ENCODE measurements at places on chromosomes 7 and 10. TPM values are rescaled to one million over a fixed set of nuclear protein-coding genes. Genes with fewer than 3 reads are reported as not detected.

- peak; percentile 38 for DNase-seq
These were observed 41.6 kb upstream of the AQP1 start for GRCh38 chr7:30869794-30870611.

- DNase-seq, result no peak
These were observed 638.5 kb downstream of the CCSER2 start for GRCh38 chr10:84966708-84967441.

GRCh38 chr7:21969822-21970221 lies 24.1 kb upstream of the CDCA7L start:
- no peak for DNase-seq

Gene TTYH3
- total RNA-seq, result 29.8 TPM

- DNase-seq, result no peak
These were observed 39.0 kb upstream of the PTPRZ1 start for GRCh38 chr7:121833991-121834390.

- DNase-seq, result no peak
These were observed 74.6 kb downstream of the WAPL start for GRCh38 chr10:86446987-86447386.

Gene ASB4
- not detected for total RNA-seq

DNA sequence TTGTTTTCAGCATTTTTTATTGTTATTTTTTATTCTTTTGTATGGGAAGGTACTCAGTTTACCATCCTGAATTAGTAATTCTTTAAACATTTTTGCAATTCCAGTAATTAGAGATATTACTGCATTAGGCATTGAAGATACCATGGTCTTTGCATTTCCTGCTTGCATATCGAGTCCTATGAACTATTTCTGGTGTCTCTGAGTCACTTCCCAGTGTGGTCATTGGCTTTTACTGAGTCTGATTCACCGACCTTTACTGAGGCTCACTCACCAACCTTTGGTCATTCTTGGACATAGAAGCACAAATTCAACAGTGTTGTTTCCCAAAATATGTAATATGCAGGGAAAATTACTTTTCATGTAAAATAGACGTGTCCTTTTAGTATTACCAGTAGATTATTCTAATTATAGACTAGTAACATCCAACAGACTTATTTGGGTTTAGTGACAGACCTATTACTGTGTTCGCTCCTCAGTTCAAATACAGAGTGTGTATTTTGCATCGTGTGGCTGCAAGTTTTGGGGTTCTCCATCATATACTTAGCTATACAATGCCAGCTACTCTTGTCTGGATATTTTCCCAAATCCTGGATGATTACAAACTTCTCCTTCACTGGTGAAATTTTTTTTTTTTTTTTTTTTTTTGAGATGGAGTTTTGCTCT lies 180.7 kb upstream of the PRSS1 start:
- DNase-seq, result peak; percentile 49

Gene CNNM1
- 0.13 TPM for total RNA-seq

Gene TMEM270
- total RNA-seq, result not detected

Gene BICC1
- 15.2 TPM for total RNA-seq

- DNase-seq, result no peak
These were observed 36.2 kb downstream of the ADK start for GRCh38 chr10:74187237-74187636.

Gene NRP1
- total RNA-seq, result 1.6 TPM

GRCh38 chr10:122333037-122333436 lies 41.5 kb upstream of the PLEKHA1 start:
- DNase-seq, result no peak

DNA sequence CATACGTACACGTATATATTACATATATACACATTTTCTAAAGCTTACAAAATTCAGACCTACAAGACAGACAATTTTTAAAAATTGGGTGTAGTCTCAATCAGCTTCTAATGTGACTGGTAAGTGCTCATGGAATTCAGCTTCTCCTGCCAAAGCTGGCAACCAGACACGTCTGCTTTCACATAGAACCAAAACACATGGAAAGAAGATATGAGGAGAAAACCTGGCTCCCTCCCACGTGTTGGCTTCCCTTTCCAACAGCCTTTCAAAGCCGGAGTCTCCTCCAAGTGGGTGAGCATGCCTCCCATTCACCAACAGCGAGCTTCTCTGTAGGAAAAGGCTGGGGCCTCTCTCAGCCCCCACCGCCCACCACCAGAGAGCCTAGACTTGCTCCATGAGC lies 33.4 kb downstream of the CDCA7L start:
- peak; percentile 95 for DNase-seq

DNA sequence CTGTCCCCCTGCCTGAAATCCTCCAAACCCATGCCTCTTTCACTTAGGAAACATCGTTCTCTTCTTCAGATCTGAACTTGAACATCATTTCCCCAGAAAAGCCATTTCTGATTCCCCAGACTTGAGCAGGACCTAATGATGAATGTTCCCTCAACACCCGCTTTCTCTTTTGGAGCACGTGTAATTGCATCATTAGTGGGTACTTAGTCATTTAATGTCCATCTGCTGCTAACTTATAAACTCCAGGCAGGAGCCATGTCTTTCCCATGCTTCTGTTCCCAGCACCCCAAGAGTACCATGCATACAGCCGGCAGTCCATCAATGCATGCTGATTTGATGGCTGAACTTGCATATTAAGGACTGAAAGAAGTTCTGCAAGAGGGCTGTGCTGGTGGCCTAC lies 36.5 kb upstream of the ECHDC3 start:
- no peak for DNase-seq

DNA sequence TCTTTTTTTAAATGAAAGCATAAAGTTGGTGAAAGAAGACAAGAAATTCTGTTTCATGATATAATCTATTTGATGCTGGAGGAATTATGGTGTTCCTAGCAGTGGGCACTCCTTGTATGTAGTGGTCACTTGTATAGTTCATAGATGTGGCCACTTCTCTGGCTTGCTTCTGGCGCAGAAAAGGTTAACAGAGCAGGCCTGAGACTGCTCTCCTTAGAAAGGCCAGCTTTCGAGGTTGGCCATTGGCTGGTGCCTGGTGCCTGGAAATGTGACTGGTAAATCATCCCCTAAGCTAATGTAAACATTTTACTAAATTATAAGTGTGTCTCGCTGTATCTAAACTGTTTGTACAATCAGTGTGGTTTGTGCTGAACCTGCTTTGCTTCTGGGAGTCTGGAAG lies 276.1 kb downstream of the PHTF2 start:
- no peak for DNase-seq

DNA sequence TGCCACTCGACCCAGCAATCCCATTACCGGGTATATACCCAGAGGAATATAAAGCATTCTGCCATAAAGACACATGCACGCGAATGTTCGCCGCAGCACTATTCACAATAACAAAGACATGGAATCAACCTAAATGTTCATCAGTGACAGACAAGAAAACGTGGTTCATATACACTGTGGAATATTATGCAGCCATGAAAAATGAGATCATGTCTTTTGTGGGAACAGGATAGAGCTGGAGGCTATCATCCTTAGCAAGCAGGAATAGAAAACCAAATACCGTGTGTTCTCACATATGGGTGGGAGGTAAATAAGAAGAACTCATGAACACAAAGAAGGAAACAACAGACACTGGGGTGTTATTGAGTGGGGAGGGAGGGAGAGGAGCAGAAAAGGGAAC lies 84.7 kb downstream of the SLC16A9 start:
- DNase-seq, result no peak

Gene GBF1
- total RNA-seq, result 15.8 TPM

DNA sequence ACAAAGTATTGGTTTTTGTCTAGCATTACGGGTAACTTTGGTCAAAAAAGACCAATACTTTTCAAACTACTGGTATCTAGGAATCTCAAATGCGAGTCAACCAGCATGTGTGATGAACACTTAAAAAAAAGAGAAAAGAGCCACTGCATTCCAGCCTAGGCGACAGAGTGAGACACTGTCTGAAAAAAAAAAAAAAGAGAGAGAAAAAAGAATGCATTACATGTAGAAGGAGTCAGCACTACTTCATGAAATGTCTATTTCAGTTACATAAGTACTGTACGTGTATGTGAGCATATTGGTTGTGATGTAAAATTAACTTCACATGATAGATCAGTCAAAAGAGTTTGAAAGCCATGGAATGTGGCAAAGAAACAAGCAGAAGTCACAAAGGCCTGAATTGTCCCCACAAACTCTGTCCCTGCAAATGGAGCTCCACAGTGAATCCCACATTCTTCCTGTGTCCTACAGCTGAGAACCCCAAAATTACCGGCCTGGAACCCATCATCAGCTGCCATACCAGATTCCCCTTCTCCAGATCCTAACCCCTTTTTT lies 1.6 kb downstream of the DENND11 start:
- no peak for DNase-seq

DNA sequence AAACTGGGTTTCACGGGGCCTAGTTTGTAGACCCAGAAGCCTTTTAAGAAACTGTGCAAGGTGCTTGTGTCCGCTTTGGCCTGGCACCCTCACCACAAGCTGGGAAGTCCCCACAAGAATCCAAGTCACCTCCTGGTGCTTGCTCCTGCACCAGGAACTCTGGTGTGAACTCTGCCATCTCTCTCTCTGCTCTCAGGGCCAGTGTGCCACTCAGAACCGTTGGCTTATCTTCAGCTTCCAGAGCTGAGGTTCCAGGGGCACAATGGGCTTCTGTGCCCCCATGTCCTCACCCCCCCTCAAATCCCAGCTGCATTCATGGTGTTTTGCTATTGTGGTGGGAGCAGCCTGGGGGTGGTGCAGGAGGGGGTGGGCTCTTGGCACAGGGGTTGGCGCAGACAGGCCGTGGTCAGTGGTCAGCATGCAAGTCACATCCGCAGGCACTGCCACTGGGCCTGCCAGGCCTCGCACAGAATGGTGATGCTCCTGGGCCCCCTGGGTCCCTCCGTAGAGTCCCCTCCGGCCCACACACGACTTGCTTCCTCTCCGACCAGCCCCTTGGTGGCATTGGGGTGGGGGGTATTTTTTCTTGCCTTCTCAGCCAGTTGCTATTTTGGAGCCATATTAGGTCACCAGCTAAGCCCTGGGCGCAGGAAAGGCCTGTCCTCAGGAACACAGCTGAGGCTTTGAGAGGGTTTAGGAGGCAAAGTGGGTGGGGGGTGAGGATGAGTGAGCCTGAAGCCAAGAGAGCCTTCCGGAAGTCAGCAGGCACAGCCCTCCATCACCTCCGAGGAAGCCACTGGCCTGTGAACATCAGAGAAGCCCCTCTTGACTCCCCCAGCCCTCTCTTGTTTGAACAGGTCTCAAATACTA lies 3.0 kb downstream of the ZCCHC24 start:
- no peak for DNase-seq

- DNase-seq, result no peak
These were observed 495.2 kb upstream of the GRM3 start for GRCh38 chr7:86148501-86148900.

DNA sequence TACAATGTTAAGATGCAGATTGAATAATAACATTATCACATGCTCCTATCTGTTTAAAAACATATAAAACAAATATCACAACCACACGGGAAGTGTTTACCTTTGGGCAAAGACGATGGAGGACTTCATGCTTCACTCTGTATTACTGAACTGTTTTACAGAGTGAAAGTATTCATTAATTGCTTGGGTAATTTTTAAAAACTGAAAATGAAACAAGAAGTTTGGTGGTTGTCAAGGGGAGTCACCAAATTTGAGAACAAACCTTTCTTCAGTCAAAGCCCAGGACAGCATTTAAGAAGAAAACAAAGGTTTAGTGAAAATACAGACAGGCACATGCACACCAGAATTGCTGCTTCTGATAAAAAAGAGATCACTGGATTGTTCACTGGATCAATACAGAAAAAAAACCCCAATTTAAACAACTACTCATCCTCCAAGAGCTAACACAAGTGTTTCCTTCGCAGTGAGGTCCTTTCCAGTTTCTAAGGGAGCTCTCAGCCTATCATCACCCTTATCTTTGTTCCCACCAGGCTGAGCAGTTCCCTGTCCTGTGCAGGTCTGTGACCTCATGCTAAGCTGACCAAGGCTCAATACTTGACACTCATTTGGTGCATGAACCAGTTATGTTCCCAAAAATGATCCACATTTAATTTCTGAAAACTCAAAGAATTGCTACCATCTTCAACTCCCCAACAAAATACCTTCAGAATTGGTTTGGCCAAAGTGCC lies 8.8 kb downstream of the PARP12 start:
- no peak for DNase-seq

Gene DDC
- not detected for total RNA-seq

Gene ZNF33B
- 5.1 TPM for total RNA-seq

DNA sequence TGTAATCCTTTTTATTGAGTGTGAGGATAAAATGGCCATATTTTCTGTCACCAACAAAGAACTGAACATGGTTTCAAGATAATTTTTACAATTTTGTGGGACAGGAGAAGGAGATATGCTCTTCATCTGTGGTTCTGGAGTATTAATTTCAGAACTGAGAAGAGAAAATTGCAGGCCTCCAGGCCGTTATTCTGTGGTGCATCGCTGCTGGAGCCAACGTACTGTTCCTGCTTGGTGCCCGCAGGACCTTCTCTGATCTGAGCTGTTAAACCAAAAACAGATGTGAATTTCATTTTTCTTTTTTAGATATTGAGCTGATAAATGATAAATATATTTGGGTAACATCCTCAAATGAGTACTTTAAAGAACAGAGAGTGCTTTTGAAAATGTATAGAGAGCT lies 63.9 kb downstream of the IKZF1 start:
- no peak for DNase-seq

- DNase-seq, result no peak
These were observed 39.6 kb downstream of the NUP205 start for GRCh38 chr7:135597181-135597925.

DNA sequence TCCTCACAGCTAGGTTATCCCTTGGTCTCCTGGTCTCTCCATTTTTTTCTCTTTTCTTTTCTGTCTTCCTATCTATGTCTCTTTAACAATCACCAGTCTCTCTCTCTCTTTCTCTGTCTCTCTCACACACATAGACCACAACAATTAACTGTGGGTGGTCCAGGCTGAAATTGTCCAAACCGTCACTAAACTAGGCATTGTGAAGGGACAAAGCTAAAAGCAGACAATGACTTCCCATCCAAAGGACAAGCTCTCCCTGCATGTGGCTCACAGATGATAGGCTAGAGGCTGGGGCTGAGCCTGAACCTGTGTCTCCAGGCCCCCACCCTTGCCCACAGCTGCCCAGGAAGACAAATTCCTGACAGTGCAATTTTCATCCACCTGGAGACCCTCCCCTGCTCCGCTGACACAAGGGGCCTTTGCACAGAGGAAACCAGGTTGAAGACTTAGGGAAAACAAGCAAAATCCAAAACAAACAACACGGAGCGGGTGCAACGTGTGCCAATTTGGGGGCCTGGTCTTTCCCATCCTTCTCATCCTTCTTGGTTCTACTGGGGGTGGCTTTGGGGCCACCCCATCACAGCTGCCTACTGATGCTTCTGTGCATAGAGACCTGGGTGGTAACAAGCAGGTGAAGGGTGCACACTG lies 755.4 kb downstream of the GRID1 start:
- DNase-seq, result no peak

Gene CYP2C18
- not detected for total RNA-seq

DNA sequence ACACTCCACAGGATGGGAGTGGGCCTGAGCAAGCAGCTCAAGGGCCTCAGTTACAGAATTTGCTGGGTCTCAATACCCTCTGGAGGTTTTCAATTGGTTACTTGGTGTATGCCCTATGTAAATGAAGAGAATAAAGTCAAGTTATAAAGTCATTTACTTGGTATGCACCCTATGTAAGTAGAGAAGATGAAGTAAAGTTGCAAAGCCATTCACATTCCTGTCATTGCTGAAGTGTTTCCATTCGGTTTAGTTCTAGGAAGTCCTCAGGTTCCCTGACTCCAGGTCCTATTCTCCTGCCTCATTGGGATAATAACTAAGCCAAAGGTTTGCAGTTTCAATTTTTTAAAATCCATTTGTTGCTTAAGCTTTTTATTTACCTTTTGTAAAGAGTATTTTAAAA lies 272.6 kb upstream of the NPSR1 start:
- no peak for DNase-seq

Gene MRLN
- not detected for total RNA-seq

Gene FAM25C
- total RNA-seq, result not detected

Gene ZP3
- 0.44 TPM for total RNA-seq

Gene ZNF485
- 1.9 TPM for total RNA-seq
